Umbilical cord (tissue), 2 donors: ENCODE measurements at places on chromosomes 12 and 14. TPM values are rescaled to one million over a fixed set of nuclear protein-coding genes. Genes with fewer than 3 reads are reported as not detected.
A peak's percentile ranks its signal among the peaks of the same experiment; 100 is the strongest.

DNA sequence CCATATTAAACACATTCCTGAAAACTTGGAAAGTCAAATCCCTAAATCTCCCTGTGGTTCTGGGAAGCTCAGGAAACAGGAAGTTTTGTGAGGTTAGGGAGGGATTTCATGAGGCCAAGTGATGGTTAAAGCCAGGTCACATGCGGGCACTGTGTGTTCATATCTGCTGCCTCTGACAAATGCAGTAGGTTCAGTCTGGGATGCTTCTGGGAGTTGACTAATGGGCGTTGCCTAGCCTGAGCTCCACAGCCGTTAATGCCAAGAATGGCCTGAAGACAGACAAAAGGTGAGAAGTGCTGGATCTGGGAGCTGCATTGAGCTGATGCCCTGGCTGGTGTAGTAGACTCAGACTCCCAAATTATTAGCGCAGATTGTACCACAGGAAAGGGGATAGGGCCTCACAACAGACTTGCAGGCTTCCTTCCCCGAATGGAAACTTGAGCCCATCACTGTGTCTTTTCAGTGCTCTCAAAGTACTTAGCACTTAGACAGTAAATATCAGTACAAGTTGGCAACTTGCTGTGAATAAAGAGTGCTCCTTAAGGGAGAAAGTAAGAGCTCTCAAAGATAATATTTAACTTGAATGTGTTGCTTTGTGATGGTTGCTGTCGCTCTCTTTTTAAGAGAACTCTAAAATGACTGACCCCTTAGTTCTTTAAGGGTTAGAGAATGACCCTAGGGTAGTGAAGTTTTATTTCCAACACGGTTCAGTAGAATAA, 17.3 kb downstream of the GSG1 start:
- DNase-seq = peak; percentile 28

DNA sequence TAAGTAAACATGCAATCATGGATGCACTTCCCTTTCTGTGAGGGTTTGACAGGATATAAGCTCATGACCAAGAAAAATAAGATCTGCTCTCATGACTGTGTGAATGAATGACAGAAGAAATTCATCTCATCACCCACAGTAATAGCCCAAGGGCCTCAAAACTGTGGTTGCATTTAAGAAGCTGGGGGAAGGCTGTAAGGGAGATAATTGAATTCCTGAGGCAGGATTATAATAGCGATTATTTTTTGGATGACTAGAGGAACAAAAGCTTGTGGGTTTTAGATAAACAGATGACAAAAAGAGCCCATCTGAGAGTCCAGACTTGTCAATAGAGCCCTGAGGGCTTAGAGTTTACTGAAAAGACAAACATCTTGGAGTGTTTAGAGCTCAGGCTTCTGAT, 161.2 kb downstream of the NTF3 start:
- no peak for DNase-seq

DNA sequence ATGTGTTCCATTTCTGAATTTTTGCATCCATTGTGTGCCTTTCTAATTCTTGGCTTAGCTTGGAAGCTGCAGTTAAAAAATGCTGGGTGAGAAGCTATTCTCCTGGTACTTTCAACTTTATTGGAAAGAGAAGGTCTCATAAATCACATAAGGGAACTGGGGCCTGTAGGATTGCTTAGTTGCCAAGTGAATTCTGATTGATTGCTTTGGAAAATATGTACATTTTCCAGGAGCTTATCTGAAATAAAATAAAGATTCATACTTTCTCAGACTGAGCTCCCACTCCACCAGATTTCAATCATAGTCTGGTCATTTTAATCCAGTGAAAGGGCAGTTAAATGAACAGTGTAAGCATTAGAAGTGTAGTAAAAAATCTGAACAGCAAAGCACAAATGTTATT, 50.0 kb upstream of the PRICKLE1 start:
- peak; percentile 48 for DNase-seq

The KRT79 gene
- not detected for total RNA-seq

The PRPH gene
- 0.72 TPM for total RNA-seq

DNA sequence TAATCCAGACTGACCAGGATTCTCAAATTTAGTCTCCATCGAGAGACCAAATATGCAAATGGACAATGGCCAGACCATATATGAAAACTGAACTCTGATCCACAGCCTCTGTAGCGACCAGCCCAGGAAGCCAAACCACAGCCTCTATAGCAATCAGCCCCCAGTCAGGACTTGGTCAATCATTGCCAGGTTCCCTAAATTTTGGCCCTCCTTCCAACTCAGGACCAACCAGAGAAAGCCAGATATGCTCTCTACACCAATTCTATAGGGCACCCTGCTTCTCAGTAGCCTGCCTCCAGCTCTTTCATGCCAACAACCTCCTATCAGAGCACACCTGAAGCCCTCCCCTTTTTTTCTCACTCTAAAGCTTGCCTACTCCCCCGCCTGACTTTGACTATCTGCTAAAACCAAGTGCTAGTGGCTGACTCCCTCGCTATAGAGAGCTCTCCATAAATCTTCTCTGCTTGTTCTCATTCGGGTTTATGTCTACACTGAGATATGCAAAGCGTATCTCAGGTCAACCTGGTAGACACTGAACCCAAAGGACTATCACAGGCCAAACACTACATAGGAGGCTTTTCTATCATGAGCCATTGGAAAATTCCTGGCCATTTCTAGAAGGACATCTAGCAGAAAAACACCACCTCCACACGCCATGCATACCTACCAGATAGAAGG, 110.5 kb upstream of the FUT8 start:
- no peak for DNase-seq

GRCh38 chr12:65961190-65962035, 137.1 kb downstream of the HMGA2 start:
- DNase-seq = no peak
